Renal cortex interstitium (tissue), 15 donors: ENCODE measurements at places on chromosomes 16 and 17. TPM values are rescaled to one million over a fixed set of nuclear protein-coding genes. Genes with fewer than 3 reads are reported as not detected.

DNA sequence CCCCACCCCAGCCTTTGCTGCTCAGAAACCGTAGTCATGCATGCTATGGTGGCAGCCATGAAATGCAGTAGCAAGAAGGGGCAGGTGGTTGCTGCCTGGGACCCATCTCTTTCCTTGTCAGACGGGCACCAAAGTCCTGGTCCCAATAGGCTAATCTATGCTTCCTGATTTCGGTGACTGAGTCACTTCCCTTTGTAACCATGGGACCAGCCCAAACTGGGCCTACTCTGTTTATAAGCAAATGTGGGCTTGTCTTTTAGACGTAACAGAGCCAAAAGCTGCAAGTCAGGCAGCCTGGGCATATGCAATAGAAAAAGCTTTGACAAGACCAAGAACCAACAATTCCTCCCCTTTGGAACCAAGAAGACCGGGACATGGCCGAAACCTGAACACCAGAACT is 99.1 kb upstream of the RBBP6 start:
- no peak for DNase-seq

- DNase-seq: no peak
Observed at GRCh38 chr17:3978421-3979289, 14.4 kb upstream of the ATP2A3 start.

Gene RAB26
- polyA plus RNA-seq: 3.4 TPM

DNA sequence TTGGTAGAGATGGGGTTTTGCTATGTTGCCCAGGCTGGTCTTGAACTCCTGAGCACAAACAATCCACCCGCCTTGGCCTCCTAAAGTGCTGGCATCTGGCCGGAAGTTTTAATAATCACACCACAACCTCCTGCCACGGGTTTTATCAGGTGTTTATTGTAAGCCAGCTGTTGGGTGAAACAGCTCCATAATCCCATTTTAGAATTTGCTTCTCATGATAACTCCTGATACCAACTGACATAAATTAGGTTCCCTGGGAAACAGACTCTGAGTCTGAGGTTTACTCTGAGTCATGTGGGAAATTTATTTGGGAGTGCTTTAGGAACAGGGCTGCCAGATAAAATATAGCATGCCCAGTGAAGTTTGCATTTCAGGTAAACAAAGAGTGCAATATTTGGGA is 122.6 kb upstream of the MED13 start:
- DNase-seq: no peak

GRCh38 chr17:63356337-63356757 is 89.8 kb downstream of the CYB561 start:
- DNase-seq: no peak

DNA sequence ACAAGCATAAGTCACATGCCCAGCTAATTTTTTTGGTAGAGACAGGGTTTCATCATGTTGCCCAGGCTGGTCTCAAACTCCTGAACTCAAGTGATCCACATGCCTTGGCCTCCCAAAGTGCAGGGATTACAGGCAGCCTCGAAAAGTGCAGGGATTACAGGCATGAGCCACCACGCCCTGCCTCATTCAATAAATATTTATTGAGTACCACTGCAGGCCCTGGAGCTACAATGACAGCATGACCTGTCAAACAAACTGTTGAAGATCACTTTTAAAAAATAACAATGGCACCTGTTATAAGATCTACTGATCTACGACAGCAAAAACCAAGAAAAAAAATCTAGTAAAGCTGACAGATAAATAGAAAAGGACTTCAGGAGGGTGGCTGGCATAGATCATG is 76.3 kb downstream of the CEP95 start:
- DNase-seq: no peak

DNA sequence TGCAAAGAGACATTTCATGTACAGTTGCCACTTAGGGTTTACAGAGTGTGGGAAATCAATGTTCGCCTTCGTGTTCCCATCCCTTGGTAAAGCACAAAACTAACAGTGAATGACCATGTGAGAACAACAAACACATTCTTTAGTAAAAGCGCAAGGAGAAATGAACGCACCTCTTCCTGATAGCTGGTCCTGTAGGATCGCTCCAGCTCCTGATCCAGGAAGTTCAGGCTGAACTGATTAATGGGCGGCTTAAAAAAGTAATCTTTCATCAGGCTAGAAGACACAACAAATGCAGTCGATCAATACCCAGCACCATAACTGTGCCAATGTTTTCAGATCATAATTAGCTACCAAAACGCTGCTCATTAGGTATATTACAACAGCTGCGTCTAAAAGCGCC is 108.3 kb upstream of the CREBBP start:
- DNase-seq: no peak

- no peak for DNase-seq
Observed at GRCh38 chr17:42692489-42692888, 10.2 kb downstream of the CNTNAP1 start.

Gene CRISPLD2
- polyA plus RNA-seq: 9.2 TPM

DNA sequence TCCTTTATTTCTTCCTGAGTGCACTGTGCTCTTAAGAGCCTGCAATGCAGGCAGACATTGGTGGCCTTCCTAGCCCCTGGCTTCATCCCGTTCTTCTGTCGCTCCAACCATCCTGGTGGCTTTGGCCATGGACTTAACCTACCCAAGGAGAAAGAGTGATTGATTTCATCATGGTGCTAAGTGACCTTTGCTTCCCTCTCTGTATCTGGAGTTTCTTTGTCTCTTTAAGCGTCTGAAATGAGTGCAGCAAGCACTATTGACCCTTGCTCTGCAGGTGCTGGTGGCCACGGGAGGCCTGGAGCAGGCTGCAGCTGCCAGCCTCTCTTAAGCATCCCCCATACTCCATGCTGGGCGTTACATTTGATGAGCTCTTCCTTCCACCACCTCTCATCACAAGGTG is 60.5 kb downstream of the RAP1GAP2 start:
- DNase-seq: no peak

DNA sequence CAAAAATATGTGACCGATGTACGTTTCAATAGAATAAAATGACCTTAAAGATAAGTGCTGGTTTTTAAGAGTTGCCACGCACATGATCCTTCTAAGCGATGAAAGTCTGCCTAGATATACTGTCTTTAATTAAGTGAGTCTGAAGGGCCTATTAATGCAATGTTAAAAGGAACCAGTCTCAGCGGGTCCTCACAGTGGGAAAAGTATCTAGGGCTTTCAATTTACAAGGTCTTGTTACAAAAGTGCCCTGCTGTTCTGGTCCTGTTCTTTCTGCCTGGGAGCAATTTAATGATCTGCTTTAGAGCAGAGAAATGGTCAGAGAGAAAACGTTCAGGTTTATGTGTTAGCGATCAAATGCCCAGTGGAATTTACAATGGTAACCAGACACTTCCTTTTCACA is 864.0 kb downstream of the KCNJ2 start:
- no peak for DNase-seq

GRCh38 chr16:75236232-75236631 is 15.2 kb downstream of the BCAR1 start:
- no peak for DNase-seq

Gene CLN3
- polyA plus RNA-seq: 30.4 TPM

DNA sequence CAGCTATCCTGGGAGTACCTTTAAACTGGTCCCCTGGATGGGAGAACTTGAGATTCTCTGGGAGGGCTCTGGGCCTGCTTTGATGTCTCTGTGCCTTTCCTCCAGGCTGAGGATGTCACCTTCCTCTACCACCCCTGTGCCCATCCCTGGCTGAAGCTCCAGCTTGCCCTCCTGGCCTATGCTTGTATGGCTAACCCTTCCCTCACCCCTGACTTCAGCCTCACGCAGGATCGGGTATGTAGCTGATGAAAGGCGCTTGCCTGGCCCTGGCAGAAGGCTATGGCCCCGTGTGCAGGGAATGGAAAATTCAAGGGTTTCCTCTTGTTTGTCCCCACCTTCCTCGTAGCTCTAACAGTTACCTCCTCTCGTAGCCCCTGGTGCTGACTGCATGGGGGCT is 3.0 kb downstream of the TP53I13 start:
- DNase-seq: no peak

Gene PRSS21
- polyA plus RNA-seq: not detected

Gene ICAM2
- 28.7 TPM for polyA plus RNA-seq

Gene TEX14
- 0.44 TPM for polyA plus RNA-seq

Gene CES1
- 3.7 TPM for polyA plus RNA-seq
